ENCODE measurements at places on chromosomes 11 and 22.

DNA sequence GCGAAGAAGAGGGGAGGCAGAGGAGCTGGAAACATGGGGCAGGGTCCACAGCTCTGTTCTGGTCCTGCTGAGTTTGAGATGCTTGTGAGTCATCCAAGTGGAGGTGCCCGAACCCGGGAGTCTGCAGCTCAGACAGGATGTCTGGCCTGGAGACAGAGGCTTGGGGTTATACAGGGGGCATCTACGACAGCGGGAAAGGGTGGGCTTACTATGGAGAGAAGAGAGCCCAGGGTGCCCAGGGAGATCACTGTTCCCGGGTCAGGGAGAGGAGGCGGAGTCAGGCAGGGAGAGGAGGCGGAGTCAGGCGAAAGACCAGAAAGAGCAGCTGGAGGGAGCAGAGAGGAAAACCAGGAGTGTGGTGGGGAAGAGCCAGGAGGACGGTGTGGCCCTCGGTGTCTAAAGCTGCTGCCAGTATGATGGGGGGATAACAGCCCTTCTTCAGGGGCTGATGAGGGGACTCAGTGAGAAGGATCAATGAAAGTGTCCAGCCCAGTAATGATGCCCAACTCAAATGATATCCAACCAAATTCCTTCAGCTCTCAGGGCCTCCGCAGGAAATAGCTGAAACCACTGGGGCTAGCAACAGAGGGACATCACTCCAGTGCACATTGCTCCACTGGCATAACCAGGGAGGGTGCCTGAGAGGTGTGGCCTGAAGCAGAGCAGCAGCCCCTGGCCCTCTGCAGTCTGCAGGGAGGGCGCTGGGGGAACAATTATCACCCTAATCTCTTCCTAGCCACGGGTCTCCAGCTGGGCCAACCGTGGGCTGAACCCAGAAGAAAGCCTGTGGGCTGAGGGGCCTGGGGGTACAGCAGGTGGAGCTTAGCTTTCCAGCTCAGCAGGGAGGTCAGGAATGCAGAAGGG is 2.6 kb upstream of the LTBP3 start:
- no peak overlapping the region for H3K4me3 ChIP-seq
- H3K4me1 ChIP-seq = peaks cover 52% of the 10 kb centered on the region
- no peak for DNase-seq
- H3K27ac ChIP-seq = peak overlapping the region; percentile 90
- H3K27me3 ChIP-seq = no peaks in the 10 kb centered on the region
- no peaks in the 10 kb centered on the region for H3K36me3 ChIP-seq

GRCh38 chr11:61827571-61828378 is at the start of gene FADS2:
Gene FADS2, plus strand, starts transcription at chr11:61828300. Its CDS starts 91 bp downstream, at chr11:61828391.
- peak; percentile 94 for DNase-seq
- peak within 1 kb of the TSS; percentile 85 for H3K27ac ChIP-seq
- H3K4me1 ChIP-seq = peaks cover 40% of the 10 kb centered on the region
- peaks cover 17% of the 10 kb centered on the region for H3K27me3 ChIP-seq
- H3K4me3 ChIP-seq = peak within 1 kb of the TSS; percentile 67

- H3K4me3 ChIP-seq = no peak overlapping the region
- H3K27me3 ChIP-seq = no peaks in the 10 kb centered on the region
Measured at GRCh38 chr11:18384157-18384641, 10.2 kb upstream of the LDHA start.

GRCh38 chr11:33808228-33808828 is 34.0 kb upstream of the FBXO3 start:
- no peaks in the 10 kb centered on the region for H3K4me1 ChIP-seq
- H3K27me3 ChIP-seq = peaks cover 6% of the 10 kb centered on the region
- peak; percentile 82 for DNase-seq

DNA sequence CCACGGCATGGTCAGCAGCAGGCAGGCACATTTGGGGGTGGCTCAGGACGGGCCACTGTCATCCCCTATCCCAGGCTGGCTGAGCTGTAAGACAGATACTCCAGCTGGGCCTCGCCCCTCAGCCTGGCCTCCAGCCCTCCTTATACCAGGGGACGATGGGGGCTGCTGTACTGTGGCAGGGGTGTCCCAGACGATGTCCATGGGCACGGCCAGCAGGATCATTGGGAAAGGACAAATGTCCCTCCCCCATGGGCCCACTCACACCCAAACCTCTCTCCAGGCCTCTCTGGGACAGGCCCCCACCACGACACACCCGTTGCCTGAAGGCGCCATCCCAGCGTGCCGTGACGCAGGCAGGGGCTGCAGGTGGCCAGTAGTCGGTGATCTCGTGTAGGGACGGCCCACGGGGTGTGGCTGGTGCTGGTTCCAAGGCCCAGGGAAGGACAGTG is 1.5 kb upstream of the IL17REL start:
- H3K4me3 ChIP-seq = no peak overlapping the region
- no peak overlapping the region for H3K27ac ChIP-seq
- peaks cover 84% of the 10 kb centered on the region for H3K27me3 ChIP-seq

DNA sequence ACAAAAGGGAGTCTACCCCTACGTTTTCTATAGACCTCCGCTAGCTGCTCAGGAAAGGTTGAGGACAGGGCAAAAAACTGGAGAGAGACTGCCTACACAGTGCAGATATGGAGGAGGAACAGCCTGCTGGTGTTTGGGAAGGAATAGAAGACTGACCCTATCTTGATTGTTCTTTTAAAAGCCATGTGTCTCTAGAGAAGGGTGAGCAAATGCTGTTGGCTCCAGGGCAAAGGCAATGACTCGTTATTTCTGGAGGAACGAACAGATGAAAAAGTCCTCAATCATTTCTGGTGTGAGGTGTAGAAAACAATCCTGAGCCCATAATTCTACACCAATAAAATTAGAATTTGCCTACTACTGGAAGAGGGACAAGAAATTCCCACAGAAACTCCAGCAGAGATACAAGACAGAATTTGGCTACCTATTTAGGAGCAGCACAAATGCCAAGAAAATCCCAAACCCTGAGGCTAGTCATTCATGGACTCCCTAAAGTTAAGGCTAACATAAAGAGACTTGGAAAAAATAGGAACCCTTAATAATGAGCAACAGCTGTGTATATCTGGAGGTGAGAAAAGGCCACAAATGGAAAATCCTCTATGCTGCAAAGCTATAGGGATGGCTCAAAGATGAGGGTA is 1206.3 kb upstream of the CNTN5 start:
- no peak overlapping the region for H3K27ac ChIP-seq
- H3K36me3 ChIP-seq = no peaks in the 10 kb centered on the region
- H3K27me3 ChIP-seq = no peaks in the 10 kb centered on the region
- H3K4me3 ChIP-seq = no peak overlapping the region
- DNase-seq = no peak

All from lower lobe of right lung (tissue), 2 donors.